Epithelial cell of proximal tubule (primary cell): ENCODE measurements at places on chromosomes 6 and 20.

GRCh38 chr6:147311218-147311617 is 107.0 kb downstream of the STXBP5 start:
- DNase-seq = no peak

GRCh38 chr6:126172131-126172530 is 167.8 kb upstream of the CENPW start:
- no peak for DNase-seq

DNA sequence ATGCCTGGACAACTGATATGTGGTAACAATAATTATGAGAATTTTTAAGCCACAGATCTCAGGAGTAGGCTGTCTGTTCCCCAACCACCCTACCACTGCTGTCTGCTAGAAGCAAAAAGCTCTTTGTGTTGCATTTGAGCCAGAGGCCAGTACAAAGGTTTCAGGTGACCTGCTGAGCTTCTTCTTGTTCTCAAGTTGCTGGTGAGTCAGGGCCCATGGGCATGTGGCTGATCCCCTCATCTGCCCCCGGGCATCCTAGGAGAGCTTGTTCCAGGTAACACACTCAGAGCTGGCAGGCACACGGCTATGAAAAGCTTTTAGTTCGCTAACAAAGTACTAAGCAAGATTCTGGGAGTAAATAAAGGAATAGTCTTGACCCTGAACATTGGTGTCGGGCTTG is 285.3 kb downstream of the CDC5L start:
- no peak for DNase-seq

- DNase-seq = no peak
Measured at GRCh38 chr6:40444811-40445210, 142.4 kb downstream of the LRFN2 start.

DNA sequence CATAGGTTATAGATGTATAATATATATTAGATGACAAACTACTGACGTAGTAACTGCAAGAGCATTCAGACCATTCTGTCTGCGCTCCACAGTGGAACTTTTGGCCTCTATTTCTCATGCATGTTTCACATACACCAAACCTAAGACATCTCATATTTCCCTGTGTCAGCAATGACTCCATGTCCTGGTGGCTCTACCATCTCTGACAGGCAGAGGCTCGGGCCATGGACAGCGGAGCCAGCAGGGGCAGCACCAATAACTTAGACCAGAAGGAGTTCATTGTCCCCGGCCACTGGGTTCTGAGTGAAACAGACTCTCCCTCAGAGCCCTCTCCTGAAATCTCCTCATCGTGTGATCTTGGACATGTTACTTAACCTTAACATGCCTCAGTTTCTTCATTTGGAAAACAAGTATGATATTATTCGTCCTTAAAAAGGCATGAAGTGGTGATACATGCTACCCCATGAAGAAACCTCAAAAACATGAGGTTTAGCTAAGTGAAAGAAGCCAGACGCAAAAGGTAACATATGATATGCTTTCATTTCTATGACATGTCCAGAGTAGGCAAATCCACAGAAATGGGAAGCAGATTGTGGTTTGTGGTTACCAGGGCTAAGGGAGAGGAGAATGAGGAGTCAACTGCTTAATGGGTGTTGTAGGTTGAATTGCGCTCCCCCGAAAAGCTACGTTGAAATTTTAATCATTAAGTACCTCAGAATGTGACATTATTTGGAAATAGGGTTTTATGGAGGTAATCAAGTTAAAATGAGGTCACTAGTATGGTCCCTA is 564.0 kb upstream of the JARID2 start:
- no peak for DNase-seq

GRCh38 chr20:58344741-58345140 is 35.2 kb downstream of the RAB22A start:
- no peak for DNase-seq

DNA sequence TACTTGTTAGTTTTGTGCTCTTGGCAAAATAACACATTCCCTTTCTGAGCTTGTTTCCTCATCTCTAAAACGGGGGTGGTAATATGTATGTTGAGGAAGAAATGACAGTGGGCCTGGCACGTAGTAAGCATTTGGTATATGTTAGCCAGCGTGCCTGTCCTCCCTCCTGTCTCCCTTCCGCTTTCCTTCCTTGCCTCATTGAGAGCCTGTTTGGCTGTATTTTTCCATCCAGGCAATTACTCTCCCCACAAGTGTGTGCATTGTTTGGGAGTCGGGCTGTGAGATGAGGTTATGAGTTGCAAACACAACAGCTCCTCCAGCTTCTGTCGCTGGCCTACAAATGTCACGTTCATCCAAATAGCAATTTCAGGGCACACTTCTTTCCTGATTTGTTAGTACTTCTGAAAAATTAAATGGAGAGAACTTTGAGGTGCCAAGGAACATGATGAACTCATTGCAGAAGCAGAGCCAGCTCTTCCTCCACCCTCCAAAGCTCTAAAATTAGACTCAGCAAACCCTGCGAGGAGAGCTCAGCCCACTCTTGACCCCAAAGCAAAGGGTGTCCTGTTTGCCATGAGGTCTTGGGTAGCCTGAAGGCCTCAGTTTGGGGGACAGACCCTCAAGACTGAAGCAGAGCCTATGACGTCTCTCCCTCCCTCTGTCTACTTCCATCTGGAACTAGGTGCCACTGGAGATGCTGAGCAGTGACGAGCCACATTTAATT is 50.7 kb upstream of the TOX2 start:
- no peak for DNase-seq

- DNase-seq = no peak
Measured at GRCh38 chr6:130426066-130426721, 60.4 kb downstream of the TMEM200A start.

- no peak for DNase-seq
Measured at GRCh38 chr6:437037-437392, 45.5 kb downstream of the IRF4 start.

- no peak for DNase-seq
Measured at GRCh38 chr6:122609881-122610689, at the start of gene PKIB. PKIB (plus strand) TSS chr6:122610405; CDS start chr6:122717795, 107,390 bp downstream.

DNA sequence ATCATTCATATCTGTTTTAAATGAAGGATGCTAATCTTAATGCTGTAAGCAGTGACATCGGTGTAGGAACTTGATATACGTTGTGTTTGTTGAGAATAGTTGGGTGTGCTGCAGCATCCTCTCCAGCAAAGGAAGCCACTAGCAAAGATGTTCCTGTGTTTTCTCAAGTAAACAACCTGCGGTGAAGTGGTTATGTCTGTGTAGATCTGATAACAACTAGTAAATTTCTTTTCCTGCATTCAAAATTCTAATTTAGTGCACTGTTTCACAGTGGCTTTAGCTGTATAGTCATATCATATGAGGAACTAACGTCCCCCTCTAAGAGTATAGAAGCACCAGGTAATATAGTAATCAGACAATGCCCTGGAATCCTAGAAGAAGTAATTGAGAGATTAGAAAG is 38.7 kb downstream of the NCOA7 start:
- no peak for DNase-seq

GRCh38 chr6:593139-593906 is 63.6 kb downstream of the HUS1B start:
- DNase-seq = peak; percentile 6

DNA sequence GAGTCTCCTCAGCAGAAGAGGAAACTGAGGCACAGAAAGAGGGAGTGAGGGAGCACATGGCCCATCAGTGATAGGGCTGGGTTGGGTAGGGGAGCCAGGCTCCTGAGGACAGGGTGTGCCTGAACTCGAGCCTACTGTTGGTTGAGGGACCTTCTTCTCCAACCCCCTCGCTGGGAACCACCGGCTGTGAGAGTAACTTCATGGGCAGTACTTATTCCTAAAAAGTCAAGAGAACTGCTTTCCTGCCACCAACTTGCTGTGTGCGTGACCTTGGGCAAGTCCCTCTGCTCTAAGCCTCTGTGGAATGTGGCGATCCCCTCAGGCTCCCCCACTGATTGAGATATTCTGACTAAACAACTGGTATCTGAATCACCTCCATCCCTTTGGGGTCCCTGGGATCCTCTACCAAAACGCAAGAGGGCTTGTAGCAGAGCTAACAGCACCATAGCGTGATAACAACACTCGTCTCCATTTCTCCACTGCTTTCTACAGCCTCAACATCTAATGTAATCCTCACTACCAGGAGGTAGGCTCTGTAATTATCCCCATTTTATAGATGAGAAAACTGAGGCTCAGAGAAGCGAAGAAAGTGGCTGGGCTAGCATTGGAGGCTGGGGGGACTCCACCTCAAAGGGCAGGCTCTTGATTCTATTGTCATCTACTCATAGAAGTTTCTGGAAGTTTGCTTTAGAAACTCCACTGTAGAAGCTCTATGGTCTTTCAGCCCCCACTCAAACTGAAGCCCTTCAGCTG is 76.0 kb downstream of the JPH2 start:
- no peak for DNase-seq

GRCh38 chr6:134161041-134161440 is 108.6 kb upstream of the SLC2A12 start:
- DNase-seq = no peak

- DNase-seq = no peak
Measured at GRCh38 chr6:53062169-53062539, 3.0 kb upstream of the FBXO9 start.

DNA sequence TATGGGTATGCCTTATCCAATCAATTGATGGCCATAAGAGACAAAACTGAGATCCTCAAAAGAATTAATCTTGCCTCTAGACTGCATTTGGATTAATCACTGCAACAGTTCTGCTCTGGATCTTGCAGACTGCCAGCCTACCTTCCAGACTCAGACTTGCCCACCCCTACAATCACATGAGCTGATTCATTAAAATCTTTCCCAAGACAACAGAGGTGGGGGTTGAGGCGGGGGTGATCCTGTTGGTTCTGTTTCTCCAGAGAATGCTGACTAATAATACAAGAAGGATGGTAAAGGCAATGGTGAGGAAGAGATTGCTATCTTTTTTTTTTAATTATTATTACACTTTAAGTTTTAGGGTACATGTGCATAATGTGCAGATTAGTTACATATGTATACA is 43.7 kb upstream of the MEI4 start:
- no peak for DNase-seq

- DNase-seq = no peak
Measured at GRCh38 chr6:130494729-130495128, 128.9 kb downstream of the TMEM200A start.

- no peak for DNase-seq
Measured at GRCh38 chr6:25519856-25520255, 132.2 kb upstream of the SCGN start.

DNA sequence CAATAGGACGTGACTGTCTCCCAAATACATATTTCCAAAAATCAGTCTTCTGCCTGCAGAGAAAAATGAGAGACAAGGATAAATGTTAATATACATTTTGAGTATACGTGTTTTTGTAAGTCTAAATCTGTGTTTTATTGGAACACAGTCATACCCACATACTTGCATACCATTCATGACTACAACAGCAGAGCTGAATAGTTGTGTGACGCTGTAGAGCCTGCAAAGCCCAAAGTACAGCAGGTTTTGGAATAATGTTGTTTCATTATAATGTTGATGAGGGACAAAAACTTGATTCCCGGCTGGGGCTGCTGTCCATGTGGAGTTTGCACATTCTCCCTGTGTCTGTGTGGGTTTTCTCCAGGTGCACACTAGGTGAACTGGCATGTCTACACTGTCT is 23.8 kb upstream of the FBXO9 start:
- no peak for DNase-seq

- DNase-seq = no peak
Measured at GRCh38 chr6:39330476-39330875, 8.0 kb upstream of the KCNK16 start.

DNA sequence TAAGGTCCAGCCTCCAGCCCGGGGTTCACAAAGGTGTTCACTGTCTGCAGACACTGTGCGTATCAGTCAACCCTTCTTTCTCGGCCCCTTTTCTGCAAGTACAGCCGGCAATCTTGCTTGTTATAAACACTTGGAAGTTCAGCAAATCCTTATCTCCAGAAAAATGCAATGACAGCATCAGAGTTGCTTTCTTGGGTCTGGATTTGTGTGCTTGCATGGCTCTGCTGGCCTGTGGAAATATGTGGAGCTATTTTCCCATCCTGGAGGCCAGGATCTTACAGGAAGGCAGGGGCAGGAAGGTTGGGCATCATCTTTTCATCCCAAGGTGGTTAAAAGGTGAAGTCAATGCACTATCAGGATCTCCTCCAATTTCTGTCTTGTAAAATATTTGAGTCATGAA is 100.3 kb downstream of the SMOC2 start:
- DNase-seq = no peak

DNA sequence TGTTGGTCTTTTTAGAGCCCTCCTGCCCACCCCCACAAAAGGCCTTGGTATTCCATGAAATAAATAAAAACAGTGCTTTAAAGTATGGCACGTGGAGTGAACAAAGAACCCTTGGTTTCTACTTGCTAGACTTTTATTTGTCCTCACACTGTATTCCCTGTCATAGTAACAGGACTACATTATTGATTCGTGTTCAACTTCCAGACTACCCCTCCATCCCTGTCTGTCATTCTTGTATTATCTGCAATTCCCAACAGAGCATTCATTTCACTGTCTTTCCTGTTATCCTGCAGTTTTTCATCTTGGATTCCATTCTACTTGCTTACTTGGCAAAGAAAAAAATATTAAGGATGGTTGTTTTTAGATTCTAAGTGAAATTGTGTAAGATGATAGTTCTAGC is 307.4 kb upstream of the CNR1 start:
- DNase-seq = no peak

GRCh38 chr6:148223424-148223842 is 119.2 kb upstream of the SASH1 start:
- DNase-seq = no peak

DNA sequence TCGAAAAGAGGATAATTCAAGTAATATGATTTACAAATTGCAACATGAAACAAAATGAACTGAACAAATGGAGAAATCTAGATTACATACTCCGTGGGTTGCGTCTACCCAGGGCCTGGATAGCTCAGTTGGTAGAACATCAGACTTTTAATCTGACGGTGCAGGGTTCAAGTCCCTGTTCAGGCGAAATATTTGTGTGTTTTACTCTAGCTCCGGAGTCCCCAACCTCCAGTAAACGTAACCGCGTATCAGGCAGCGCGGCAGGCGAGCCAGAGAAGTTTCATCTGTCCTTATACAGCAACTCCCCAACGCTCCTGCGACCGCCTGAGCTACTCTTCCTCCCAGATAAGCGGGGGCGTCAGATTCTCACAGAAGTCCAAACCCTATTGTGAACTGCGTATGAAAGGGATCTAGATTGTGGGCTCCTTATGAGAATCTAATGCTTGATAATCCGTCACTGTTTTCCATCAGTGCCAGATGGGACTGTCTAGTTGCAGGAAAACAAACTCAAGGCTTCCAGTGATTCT is 176.1 kb downstream of the TRIM27 start:
- DNase-seq = peak; percentile 35
